ENCODE measurements at places on chromosomes 5 and 9. TPM values are rescaled to one million over a fixed set of nuclear protein-coding genes. Genes with fewer than 3 reads are reported as not detected.

- DNase-seq, result no peak
Measured at GRCh38 chr5:64000096-64000495, 37.9 kb upstream of the HTR1A start.

DNA sequence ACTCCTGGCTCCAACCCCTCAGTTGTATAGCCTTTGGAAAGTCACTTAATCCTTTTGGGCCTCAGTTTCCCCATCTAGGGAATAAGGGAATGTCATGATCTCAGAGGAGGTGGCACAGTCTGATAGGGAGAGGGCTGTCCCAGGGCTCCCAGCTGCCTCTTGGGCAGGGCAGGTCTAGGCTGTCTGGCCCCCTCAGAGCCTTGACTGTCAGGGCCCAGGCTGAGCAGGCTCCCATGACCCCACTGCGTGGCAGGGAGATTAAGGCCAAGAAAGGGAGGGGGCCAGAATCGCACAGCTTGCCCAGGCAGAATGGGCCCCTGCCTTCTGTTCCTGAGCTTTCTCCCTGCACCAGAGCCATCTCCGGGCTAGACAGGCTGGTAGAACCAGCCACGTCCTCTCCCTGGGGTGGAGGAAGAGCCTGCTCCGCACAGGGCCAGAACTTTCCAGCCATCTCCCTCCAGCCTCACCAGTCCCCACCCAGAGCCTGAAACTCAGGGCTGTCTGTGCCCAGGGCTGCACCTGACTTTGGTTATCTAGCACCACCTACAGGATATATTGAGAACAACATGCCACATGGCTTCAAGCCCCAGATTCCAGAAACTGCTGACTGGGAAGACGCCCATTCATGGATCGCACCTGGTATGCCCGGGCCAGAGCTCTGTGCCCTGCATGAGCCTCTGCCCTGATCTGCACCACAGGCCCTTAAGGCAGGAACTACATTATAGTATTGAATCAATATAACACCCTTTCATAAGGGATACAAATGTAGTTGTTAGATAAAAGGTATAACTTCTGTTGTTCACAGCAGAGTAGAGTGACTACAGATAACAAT is 32.1 kb downstream of the NAIF1 start:
- peak; percentile 73 for DNase-seq

- no peak for DNase-seq
Measured at GRCh38 chr9:4024281-4024777, 275.5 kb downstream of the GLIS3 start.

DNA sequence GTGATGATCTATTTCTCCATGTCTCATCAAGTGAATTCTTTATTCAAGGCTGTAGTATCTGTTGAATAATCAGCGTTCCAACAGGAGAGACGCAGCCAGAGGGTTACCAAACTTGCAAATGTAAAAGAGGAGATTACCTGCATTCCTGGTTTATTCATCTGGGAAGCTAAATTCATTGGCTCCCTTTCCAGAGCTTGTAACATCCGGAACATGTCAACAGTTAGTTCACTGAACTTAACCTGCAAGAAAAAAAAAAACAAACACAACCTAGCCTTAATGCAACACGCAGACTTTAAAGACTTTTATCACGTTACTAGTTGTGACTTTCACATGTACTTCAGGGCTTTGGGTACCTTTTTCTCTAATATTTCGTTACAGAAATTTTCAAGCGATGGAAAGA is 62.4 kb upstream of the GOLGA1 start:
- no peak for DNase-seq

GRCh38 chr5:58987193-58987592 is 404.3 kb downstream of the RAB3C start:
- no peak for DNase-seq

DNA sequence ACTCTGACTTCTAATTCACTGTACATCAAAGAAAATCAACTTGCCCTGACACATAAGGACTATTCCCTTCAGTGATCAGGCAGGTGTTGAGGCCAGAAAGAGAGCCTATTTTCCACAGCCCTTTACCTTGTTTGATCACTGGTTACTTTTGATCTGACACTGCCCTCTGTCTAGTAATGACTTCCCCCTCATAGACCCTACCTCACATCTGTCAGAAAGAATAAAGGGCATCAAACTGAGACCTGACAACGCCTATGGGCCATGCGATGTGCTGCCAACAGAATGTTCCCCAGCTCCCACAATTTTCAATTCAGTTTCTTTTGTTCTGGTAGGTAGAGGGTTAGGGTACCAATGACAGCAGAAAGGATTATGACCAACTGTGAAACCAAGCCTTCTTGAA is 47.7 kb downstream of the FBXL17 start:
- DNase-seq, result no peak

DNA sequence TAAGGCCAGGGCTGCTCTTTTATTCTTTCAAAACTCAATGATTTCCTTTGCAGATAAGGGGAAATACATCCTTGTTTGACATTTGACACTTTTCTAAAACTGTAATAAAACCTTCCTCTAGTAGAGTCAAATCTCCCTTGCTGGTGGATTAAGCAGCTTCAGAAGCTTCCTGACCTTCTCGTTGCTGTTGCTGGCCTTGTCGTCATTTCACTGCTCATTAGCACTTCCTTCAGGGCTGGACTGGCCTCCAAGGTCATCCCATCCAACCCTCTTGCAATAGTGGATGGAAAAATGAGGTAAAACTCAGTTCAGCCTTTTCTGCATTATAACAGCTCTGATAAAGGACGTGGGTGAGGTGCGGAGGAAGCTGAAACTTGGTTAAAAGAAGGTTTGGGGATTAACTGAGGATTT is 1.1 kb upstream of the ADAMTSL1 start:
- no peak for DNase-seq

DNA sequence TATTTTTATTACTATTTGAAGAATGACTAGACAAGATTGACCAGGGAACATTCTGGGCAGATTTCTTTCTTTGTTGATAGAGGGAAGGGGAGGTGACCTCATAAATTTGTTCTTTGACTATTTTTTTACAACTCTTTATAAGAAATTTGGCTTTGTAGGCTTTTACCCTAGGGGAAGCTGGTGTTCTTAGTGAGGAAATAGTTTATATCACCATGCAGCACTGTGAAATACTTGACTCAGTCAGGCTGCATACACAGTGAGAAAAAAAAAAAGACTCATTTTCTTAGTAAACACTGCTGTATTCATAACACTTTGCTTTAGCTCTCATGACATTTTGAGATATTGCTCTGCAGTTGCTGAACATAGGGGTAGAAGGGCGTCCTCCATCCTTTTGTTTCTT is 336.6 kb upstream of the PIK3R1 start:
- no peak for DNase-seq

DNA sequence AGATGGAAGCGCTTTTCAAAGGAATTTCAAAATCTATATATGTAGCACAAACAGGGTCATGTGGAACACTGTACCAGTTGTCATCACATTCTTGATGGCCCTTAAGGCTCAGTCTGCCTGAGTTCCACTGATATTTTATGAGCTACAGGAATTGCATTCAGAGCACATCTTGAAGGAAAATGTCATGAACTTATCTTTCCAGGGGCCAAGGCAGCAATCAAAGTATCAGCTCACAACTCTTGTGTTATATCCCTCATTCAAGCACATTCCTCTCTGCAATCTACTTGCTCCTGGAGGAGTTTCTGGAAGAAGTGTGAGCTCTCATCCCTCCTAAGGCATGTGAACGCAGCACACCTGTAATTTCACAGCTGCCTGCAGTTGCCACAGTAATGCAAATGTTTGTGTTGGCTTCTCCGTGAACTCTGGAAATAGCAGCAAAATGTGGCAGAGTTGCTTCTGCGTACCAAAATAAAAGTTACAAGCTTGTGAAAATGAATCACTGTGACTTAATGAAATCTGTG is 89.7 kb upstream of the EQTN start:
- no peak for DNase-seq

DNA sequence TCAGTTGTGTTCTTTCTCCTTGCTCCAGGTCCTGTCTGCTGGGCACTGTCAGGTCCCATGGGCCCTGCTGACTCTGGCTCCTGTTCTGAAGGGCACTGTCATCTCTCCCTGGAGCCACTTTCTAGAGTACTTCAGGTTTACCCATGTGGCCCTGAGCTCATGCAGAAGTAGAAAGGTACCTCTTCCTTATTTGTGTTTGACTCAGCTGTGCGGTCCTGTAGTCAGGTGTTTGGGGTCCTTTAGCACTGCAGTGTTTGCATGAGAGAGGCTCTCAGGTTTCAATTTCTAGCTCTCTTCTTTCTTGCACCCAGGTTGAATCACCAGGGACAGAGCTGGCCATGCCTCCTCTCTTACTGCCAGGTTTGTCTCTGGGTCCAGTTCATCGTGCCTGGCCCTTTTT is 71.5 kb downstream of the HSPA4 start:
- DNase-seq, result no peak

GRCh38 chr5:68883436-68883835 is 210.4 kb upstream of the SLC30A5 start:
- DNase-seq, result no peak

DNA sequence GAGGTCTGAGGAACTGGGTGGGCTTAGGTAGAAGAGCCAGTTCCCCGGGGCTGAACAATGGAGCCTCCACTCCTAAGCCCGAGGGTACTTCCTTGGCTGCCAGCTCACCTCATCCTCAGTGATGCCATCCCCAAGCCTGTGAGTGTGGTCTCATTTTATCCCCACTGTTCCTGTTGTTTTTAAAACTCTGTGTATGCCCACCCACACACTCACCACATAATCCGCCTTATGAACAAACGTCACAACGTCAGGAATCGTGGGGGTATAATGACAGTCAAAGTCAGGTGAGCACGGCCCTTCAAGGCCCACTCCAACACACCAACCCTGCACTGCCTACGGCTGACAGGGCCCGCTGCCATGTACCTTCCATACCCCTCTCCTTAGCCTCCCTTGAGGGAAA is 61.1 kb downstream of the PTCH1 start:
- no peak for DNase-seq

- no peak for DNase-seq
Measured at GRCh38 chr9:100499460-100499859, 26.5 kb downstream of the TMEFF1 start.

DNA sequence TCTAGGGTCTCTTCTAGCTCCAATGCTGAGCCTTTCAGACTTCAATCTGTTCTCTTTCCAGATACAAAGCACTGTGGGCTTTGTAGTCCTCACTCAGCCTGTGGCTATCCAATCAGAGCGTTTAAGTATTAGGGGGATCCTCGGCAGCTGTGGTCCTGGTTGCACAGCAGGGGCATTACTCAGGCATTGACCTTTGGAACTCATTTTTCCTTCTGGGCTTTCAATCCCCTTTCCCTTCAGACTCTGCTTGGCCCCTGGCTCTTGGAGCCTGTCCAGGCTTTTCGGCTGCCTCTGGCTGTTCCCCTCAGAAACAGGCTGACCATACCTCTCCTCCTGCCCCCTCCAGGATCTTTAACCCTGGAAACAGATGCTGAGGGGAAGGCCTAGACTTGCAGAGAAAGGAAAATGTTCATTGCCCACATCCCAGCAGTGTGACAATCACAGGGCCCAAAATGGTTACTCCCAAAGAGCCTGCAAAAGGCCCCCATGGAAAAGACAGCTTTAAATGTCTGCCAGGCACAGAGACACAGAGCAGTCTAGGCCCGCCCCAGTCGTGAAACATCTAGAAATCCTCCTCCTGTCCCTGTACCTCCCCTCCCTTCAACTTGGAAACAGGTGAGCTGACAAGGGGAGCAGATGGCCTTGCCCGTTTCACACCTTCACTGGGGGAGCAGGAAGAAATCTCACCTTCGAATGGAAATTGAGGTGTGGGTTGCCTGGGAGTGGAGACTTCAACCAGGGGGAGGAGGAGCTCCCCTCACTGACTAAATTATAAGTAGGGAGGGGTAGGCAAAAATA is 13.7 kb downstream of the C1QTNF2 start:
- DNase-seq, result no peak

DNA sequence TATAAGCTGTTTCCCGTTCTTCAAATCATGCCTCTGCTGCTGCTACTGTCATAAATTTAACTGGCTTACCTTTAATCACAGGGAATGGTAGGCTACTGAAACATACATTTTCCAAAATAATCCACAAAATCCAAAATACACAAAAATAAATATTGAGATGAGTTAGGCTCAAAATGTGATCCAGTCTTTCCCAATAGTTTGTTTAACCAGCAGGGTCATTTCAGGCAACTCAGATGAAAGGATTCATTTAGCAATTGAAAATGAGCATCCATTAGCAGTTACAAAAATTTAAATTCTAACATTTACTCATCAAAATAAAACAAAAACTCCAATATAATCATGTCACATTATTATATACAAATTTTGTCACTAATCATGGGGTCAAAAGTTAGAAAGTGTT is 1015.6 kb upstream of the DMAC1 start:
- no peak for DNase-seq

Gene SPARC
- total RNA-seq, result 517 TPM

Gene CAMLG
- total RNA-seq, result 14.5 TPM

Gene SLC6A18
- not detected for total RNA-seq

Gene GRIN3A
- total RNA-seq, result 0.92 TPM

Gene TAS2R1
- not detected for total RNA-seq

Gene LYSMD3
- 18.6 TPM for total RNA-seq

Gene NR2F1-AS1
- 0.60 TPM for total RNA-seq

Gene SCGB3A1
- not detected for total RNA-seq

Gene PCDHGA9
- 4.2 TPM for total RNA-seq

Gene ETF1
- 90.6 TPM for total RNA-seq

Data from Right ventricle myocardium inferior (tissue), 1 donor.